WTC11 (cell line): ENCODE measurements at places on chromosomes 12 and 14. TPM values are rescaled to one million over a fixed set of nuclear protein-coding genes. Genes with fewer than 3 reads are reported as not detected.

GRCh38 chr12:108349278-108349688, 10.2 kb upstream of the CMKLR1 start:
- 0 out of 2 replicates have a peak, but pooled peaks cover 3% of the 10 kb centered on the region for H3K27me3 ChIP-seq
- H3K4me3 ChIP-seq: no peak overlapping the region
- H3K36me3 ChIP-seq: no peaks in the 10 kb centered on the region
- peaks cover 17% of the 10 kb centered on the region for H3K4me1 ChIP-seq

GRCh38 chr12:27901959-27902358, 70.6 kb downstream of the PTHLH start:
- H3K4me3 ChIP-seq: no peak overlapping the region
- H3K36me3 ChIP-seq: peaks cover 14% of the 10 kb centered on the region
- H3K4me1 ChIP-seq: peaks cover 32% of the 10 kb centered on the region
- DNase-seq: no peak
- no peaks in the 10 kb centered on the region; the same call in none of the 2 replicates for H3K27me3 ChIP-seq

DNA sequence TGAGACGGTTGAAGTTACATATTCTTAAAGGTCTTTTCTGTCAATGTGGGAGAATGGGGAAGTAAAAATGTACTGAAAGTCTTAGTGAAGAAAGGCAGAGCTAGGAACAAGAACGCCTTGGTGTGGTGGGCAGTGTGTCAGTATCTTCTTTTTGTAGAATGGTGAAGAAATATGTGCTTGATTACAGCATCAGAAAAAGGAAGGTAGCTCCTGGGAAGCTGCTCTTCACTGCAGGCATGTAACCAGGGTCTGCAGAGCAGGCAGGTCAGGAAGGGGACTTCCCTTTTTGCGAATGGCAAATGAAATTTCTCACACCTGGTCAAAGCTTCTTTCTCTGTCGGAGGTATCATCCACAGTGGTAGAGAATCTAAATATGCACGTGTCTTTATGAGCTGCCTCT, 226.2 kb downstream of the ADAMTS20 start:
- no peak overlapping the region for H3K4me3 ChIP-seq
- 0 out of 2 replicates have a peak, but pooled peaks cover 2% of the 10 kb centered on the region for H3K4me1 ChIP-seq
- no peak for DNase-seq
- H3K36me3 ChIP-seq: 0 out of 2 replicates have a peak, but pooled peaks cover 4% of the 10 kb centered on the region
- no peaks in the 10 kb centered on the region for H3K27me3 ChIP-seq

The KRT2 gene
- not detected in 3 replicates for total RNA-seq

The HSPB8 gene
- 6.7 to 7.6 TPM (median 7.6 TPM) in 3 replicates for total RNA-seq

- no peak for DNase-seq
- H3K4me3 ChIP-seq: no peak overlapping the region
- peaks cover 8% of the 10 kb centered on the region for H3K4me1 ChIP-seq
- H3K27me3 ChIP-seq: no peaks in the 10 kb centered on the region
Observed at GRCh38 chr14:99677231-99678140, 6.6 kb upstream of the CYP46A1 start.

- no peaks in the 10 kb centered on the region for H3K27me3 ChIP-seq
- H3K36me3 ChIP-seq: no peaks in the 10 kb centered on the region
- no peak overlapping the region for H3K4me3 ChIP-seq
- peak; percentile 34 for DNase-seq
Observed at GRCh38 chr12:17992002-17992656, 97.9 kb downstream of the RERGL start.

- no peaks in the 10 kb centered on the region for H3K27me3 ChIP-seq
- H3K36me3 ChIP-seq: no peaks in the 10 kb centered on the region
- H3K4me1 ChIP-seq: peaks cover 36% of the 10 kb centered on the region
- DNase-seq: peak; percentile 59
- no peak overlapping the region for H3K4me3 ChIP-seq
Observed at GRCh38 chr14:54652188-54652587, 85.3 kb downstream of the SAMD4A start.

The SLCO1B1 gene
- total RNA-seq: 0.25 to 0.52 TPM (median 0.37 TPM) in 3 replicates

The KRT78 gene
- total RNA-seq: not detected in 3 replicates

GRCh38 chr14:93962701-93963601, 13.4 kb downstream of the ASB2 start:
- no peak overlapping the region for H3K27ac ChIP-seq
- peaks cover 16% of the 10 kb centered on the region for H3K4me1 ChIP-seq
- H3K27me3 ChIP-seq: no peaks in the 10 kb centered on the region
- H3K36me3 ChIP-seq: no peaks in the 10 kb centered on the region

The IRF2BPL gene
- total RNA-seq: 106 to 126 TPM (median 110 TPM) in 3 replicates

The SCFD1 gene
- total RNA-seq: 69.1 to 79.1 TPM (median 77.5 TPM) in 3 replicates

GRCh38 chr14:100083706-100084105, 18.5 kb downstream of the EVL start:
- H3K36me3 ChIP-seq: peaks cover 6% of the 10 kb centered on the region; the same call in 1 of the 2 replicates
- peaks cover 17% of the 10 kb centered on the region for H3K4me1 ChIP-seq
- H3K27me3 ChIP-seq: no peaks in the 10 kb centered on the region
- H3K4me3 ChIP-seq: no peak overlapping the region
- H3K27ac ChIP-seq: no peak overlapping the region

DNA sequence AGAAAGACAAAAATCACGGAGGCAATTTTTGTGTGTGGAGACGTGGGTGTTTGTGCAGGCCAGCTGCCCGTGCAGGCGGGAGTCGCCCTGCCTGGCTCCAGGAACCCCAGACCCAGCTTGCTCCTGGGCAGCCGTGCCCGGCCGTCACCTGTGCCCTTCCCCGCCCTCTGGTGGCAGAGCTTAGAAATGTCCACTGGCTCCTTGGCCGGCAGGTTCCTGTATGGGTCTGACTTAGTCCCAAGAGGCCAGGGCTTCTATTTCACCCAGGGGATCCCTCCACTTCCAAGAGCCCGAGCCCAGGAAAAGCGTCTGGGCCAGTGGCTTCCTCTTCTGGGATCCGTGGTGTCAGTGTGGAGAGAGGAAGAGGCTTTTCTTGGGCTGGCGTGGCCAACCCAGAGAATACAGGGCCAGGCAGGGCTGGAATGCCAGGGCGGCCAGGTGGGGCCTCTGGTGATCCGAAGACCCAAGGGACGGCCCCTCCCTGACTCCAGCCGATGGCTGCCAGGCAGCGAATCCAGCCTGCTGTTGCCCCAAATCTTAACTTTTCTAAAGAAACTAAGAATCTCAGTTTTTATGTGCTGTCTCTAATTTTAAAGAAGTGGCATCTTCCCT, 120.9 kb downstream of the TMEM132C start:
- peaks cover 10% of the 10 kb centered on the region for H3K27me3 ChIP-seq
- peaks cover 79% of the 10 kb centered on the region for H3K36me3 ChIP-seq
- DNase-seq: no peak
- H3K27ac ChIP-seq: no peak overlapping the region
- H3K4me3 ChIP-seq: no peak overlapping the region

DNA sequence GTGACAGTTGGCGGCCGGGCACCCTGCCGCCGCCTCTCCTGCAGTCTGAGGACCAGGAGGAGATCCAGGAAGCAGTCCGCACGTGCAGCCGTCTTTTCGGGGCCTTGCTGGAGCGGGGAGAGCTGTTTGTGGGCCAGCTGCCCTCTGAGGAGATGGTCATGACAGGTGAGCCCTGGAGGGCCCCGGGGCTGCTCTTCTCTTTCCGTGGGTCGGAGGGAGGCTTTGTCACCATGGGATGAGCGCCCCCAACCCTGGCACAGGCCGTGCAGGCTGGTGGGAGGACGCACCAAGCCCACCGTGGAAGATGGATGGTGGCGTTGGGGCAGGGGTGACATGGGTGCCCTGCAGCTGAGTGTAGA, 532 bp downstream of the NOC4L start:
- H3K27ac ChIP-seq: peak overlapping the region; percentile 60; the same call in 1 of the 2 replicates
- no peaks in the 10 kb centered on the region for H3K27me3 ChIP-seq
- no peak for DNase-seq
- peaks cover 8% of the 10 kb centered on the region for H3K36me3 ChIP-seq

- H3K4me3 ChIP-seq: no peak overlapping the region
- peaks cover 20% of the 10 kb centered on the region for H3K36me3 ChIP-seq
- no peak for DNase-seq
- H3K4me1 ChIP-seq: no peaks in the 10 kb centered on the region
- H3K27me3 ChIP-seq: no peaks in the 10 kb centered on the region
Observed at GRCh38 chr14:63940387-63940786, 87.6 kb downstream of the SYNE2 start.

DNA sequence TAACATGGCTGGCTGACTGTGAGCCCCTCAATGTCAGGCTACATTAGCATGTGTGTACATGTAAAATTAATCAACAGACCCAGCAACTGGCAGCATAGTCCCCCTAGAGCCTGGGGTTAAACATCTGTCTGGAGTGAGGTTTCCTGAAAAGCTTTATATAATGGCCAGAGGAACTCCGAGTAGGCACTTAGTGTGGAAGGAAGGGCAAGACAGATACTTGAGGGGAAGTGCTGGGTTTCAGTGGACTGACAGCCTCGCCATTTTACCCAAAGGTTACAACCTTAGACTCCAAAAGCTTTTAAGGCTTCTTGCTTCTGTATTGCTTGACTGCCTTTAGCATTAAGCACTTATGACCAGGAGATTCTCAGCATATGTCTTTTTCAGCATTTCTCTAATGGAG, 430.8 kb downstream of the FLRT2 start:
- H3K27me3 ChIP-seq: no peaks in the 10 kb centered on the region
- no peak overlapping the region for H3K27ac ChIP-seq
- H3K4me3 ChIP-seq: no peak overlapping the region

DNA sequence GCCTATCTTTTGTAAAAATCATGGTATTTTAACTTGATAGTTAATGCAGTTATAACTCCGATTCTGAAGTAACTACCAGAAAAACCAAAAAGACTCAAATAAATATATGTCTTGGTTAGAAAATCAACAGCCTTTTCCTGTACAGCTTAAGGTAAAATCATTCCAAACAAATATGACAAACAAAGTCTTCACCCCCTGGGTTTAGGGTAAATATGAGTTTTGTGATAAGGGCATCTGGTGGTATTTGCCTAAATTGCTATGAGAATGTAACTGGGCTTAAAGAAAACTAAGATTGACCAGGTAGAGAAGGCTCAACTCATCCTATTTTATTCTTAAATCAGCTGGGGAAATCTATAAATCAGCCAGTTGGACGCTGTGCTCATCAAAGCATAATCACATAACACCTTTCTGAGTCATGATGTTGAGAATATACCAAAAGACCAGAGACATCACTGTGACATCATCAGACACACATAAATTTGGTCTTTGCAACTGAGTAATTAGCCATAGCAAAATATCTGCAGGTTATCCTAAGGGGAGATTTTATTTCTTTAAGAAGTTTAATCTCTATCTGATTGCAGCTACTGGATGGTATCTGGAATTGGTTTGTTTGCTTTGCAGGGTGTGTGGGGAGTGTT, 133.9 kb downstream of the STXBP6 start:
- no peak overlapping the region for H3K27ac ChIP-seq
- H3K27me3 ChIP-seq: no peaks in the 10 kb centered on the region
- H3K36me3 ChIP-seq: no peaks in the 10 kb centered on the region

DNA sequence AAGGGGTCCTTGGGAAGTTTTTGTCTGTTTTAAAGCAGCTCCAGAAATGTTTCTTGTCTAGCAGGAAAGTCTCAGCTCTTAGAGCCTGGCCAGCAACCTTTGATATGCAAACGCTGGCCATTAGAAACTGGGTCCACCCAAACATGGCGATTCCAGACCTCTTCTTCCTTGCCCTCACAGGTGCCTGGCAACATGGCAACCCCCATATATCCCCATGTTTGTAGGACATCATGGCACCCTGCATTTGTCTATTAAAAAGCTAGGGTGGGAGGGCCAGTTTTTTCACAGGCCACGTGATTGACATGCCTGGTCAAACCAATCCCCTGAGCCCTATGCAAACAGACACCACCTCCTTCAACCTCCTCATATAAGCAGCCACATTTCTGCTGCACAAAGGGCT, 848.7 kb upstream of the FOXG1 start:
- H3K4me3 ChIP-seq: no peak overlapping the region
- peaks cover 9% of the 10 kb centered on the region for H3K4me1 ChIP-seq
- DNase-seq: peak; percentile 9
- H3K27me3 ChIP-seq: no peaks in the 10 kb centered on the region; the same call in 1 of the 2 replicates
- H3K36me3 ChIP-seq: peaks cover 10% of the 10 kb centered on the region; the same call in 1 of the 2 replicates

GRCh38 chr14:68384335-68384734, 408.5 kb downstream of the ZFP36L1 start:
- no peak overlapping the region for H3K4me3 ChIP-seq
- H3K4me1 ChIP-seq: peaks cover 16% of the 10 kb centered on the region
- no peak overlapping the region for H3K27ac ChIP-seq
- H3K27me3 ChIP-seq: no peaks in the 10 kb centered on the region
- DNase-seq: no peak

GRCh38 chr14:50600849-50601248, 40.9 kb downstream of the ATL1 start:
- no peak overlapping the region for H3K4me3 ChIP-seq
- H3K36me3 ChIP-seq: no peaks in the 10 kb centered on the region; the same call in 1 of the 2 replicates
- H3K4me1 ChIP-seq: peaks cover 18% of the 10 kb centered on the region
- H3K27me3 ChIP-seq: no peaks in the 10 kb centered on the region

The DPPA3 gene
- total RNA-seq: 3.3 to 6.8 TPM (median 3.9 TPM) in 3 replicates

The A2M gene
- 1.9 to 3.4 TPM (median 3.3 TPM) in 3 replicates for total RNA-seq

- peaks cover 12% of the 10 kb centered on the region for H3K36me3 ChIP-seq
- DNase-seq: no peak
- no peaks in the 10 kb centered on the region for H3K27me3 ChIP-seq
- H3K4me1 ChIP-seq: peaks cover 12% of the 10 kb centered on the region
Observed at GRCh38 chr12:49803693-49804450, 24.3 kb downstream of the NCKAP5L start.

- H3K27me3 ChIP-seq: peaks cover 37% of the 10 kb centered on the region
- H3K36me3 ChIP-seq: no peaks in the 10 kb centered on the region
- H3K27ac ChIP-seq: no peak overlapping the region
- no peak for DNase-seq
- H3K4me3 ChIP-seq: peak overlapping the region; percentile 37; the same call in 1 of the 2 replicates
Observed at GRCh38 chr12:52601671-52602070, 408 bp upstream of the KRT72 start.

DNA sequence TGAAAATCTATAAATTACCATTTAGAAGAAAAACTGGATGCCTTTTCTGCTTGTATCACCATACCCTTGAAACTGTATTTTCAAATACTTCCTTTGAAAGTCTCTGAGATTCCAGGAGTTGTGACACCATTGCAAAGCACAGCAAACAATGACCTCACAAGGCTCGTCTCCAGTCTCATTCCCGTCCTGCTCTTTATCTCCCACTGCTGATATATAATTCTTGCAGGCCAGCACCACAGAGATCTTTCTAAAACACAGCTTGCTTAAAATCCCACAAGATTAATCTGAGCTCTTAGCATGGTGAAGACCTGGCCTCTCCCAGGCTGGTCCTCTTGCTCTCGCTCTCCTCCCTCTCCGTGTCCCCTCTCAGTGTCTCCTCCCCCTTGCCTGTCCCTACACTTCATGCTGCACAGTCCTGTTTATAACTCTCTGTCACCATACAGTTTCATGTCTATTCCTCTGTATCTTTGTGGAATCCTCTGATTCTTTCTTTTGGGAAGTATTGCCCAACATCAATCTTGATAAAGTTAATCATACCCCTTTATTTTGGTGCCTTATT, 51.8 kb downstream of the ZFYVE21 start:
- H3K4me3 ChIP-seq: no peak overlapping the region
- peaks cover 9% of the 10 kb centered on the region; the same call in 1 of the 2 replicates for H3K4me1 ChIP-seq
- DNase-seq: no peak
- H3K27me3 ChIP-seq: no peaks in the 10 kb centered on the region
- H3K36me3 ChIP-seq: peaks cover 2% of the 10 kb centered on the region; the same call in 1 of the 2 replicates
